ENCODE measurements at places on chromosomes 4 and X.

GRCh38 chrX:133542476-133542875, 127.2 kb upstream of the GPC4 start:
- DNase-seq, result peak; percentile 54

DNA sequence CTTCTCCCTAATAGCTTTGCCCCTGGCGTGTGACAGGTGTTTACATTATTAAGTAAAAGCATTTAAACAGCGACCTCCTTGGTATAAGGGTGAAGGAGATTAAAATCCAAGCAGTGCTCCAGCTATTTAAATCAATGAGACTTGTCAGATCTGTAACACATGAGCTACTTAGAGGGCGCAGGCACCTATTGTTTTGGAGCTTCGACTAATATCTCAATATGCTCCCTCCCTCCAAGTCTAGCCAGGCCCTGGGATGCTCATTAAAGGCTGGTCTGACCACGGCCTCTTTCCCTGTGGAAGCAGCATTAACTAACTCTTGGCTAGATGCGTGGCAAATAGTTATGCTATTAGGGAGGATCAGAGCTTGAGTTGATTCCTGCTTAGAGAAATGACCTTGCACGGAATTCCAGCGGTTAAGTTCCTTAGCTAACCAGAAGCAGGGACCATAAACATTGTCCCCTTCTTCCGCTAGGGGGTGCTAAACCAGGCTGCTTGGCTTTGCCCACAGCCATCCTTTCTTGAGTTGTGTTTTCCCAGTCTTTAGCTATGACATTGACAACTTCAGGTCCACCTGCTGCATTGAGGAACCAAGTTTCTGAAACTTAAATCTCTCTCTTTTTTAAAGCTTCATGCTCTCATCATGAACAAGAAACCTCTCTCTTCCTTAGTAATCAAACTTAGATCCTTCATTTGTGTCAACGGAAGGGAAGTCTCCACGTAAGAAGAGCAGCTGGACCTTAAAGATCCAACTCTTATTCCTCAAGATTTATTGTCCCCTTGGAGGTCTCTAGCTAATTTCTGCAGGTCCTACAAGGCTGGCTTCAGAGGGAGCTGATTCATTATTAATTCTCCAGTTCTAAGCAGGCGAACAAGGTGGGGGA, 80.7 kb upstream of the IGFBP7 start:
- peak; percentile 25 for DNase-seq

GRCh38 chrX:40759374-40759773, 24.0 kb upstream of the MED14 start:
- no peak for DNase-seq

DNA sequence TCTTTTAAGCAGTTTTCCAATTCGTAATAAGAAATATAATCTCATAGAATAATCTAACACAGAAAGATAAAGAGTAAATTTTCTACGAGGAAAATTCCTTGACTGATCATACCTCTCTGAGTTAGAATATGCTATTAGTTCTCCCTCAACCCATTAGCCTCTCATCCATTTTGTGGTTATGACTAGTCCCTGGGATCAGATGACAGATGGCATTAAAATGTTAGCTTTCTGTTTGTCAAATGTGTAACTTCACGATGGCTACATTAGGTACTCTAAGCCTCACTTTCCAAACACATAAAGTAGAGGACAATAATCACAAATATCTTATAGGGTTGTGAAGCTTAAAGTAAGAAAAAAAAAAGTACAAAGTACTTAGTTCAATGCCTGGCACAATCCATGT, 112.2 kb downstream of the ZAR1 start:
- peak; percentile 71 for DNase-seq

DNA sequence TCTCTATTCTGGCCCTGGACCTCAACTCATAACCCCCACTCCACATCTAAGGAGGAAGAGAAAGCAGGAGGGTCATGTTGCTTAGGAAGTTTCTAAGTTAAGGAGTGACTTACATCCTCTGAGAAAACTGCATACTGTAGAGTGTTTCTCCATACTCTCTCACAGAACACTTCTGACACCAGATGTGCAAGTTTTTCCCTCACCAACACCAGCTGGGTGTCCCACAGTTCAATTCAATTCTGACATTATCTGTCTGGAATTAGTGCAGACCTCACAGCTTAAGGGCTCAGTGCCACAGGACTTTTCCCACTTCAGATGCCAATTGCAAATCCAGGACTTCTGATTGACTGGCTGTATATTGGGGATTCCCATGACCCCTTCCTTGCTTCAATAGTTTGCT, 89.0 kb upstream of the SFRP2 start:
- no peak for DNase-seq

DNA sequence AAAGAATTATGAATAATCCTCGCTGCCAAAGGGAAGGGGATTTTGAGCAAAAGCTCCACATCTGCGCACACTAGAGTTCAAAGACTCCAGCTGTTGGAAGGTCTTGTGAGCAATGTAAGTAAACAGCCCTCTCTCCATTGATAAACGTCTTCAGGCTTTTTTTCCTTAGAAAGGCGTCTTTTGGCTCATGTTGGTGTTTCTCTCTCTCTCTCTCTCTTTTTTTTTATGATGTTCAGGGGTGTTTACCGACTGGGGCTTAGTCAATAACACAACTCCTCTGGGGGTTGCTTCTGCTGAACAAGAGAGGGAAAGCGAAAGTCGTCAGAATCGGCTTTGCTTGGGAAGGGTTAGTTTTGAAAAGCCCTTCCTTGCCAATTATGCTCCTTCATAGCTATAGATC, 53.2 kb upstream of the C1QTNF7 start:
- DNase-seq, result no peak

GRCh38 chrX:55638933-55639332, 15.7 kb downstream of the FOXR2 start:
- DNase-seq, result no peak

- no peak for DNase-seq
These were observed 38.3 kb downstream of the ARAP2 start for GRCh38 chr4:36206012-36206411.

GRCh38 chrX:1442016-1442665, 10.6 kb downstream of the ASMTL start:
- DNase-seq, result no peak

DNA sequence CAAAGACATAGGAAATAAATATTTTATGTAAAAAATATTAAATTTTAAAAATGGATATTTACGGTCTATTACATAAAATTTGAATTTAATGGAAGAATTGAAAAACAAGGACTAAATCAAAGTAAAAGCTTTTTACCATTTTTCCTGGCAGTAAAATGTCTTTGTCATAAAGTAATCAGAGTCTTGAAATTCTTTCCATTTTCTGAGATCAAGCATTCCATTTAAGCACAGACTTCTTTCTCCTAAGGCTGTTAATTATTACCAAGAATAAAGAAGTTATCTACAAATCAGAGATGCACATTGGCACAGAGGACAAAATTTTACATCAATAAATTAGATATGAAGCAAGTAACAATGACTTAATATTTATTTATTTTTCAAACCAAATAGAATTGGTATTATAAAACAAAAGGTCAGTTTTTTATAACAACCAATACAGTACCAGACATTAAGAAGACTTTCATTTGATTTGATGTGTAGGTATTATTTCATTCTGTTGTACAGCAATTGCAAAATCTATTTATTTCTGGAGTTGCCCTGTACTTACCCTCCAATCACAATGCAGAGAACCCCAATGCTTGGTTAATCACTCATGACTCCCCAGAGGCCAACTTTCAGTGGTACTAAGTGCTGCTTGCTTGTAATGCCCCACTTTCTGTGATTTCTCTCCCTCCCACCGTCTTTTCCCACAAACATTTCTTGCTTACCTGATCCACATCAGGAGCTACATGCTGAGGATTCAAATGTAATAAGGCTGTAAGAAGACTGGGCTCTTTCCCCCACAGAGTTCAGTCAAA, 254.6 kb downstream of the GASK1B start:
- DNase-seq, result no peak

DNA sequence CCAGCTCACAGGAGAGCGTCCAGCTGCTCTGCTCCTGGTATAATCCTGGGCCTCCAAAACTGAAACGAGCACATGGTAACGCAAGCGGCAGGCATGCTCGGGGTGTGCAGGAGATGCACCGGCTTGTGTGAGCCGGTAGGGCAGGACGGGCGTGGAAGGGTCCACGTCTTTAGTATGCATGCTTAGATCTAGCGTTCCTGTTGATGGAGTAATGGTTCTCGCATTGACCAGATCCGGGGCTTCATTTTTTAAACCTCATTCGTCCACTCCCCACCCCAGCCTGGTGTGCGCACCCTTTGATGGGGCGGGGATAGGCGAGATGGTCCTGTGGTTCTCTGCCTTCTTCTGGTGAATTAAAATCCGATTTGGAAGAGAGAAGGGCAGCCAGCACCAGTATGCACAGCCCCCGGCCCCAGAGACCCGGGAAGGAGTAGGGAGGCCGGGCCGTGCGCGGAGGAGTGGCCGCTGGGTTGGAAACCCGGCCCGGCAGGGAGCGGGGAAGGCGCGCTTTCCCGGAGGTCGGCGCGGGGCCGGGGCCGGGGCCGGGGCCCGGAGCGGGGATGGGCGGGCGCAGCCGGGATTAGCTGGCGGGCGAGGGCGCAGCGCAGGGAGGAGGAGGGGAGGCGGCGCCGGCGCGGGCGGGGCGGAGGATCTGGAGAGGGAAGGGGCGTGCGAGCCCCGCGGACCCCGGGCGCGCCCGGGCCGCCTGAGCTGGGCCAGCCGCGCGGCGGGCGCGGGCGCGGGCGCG, 39.9 kb downstream of the FAM149A start:
- peak; percentile 50 for DNase-seq

DNA sequence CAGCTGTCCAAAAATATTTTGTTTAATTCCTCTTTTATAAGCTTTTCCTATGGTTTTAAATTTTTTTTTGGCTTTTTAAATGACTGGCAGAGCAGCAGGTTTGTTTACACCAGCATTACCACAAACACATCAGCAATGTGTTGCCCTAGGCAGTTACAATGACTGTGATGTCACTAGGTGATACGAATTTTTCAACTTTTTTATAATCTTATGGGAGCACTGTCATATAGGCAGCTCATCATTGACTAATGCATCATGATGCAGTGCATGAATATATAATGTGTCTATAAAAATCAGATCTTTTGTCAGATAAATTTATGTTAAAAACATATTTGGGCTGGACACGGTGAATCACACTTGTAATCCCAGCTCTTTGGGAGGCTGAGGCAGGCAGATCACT, 231.6 kb upstream of the SLIT2 start:
- DNase-seq, result no peak

DNA sequence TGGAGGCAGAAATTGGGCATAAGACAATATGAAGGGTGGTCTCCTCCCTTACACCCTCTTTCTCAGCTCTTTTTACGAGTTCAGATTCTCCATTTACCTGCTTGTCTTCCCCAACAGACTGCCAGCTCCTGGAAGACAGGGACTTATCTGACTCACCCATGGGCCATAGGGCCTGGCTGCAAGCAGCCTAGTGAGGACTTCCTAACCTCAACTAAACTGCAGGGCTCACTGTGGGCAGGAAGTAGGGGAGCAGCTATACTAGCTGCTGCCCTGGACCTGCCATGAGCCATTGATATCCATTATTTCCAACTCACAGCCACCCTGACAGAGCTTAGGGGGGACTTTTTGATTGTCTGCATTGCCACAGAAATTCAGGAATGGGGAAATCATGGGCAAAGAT, 11.5 kb upstream of the ZNF718 start:
- no peak for DNase-seq

- DNase-seq, result peak; percentile 23
These were observed 6.4 kb downstream of the PPEF2 start for GRCh38 chr4:75895744-75896314.

DNA sequence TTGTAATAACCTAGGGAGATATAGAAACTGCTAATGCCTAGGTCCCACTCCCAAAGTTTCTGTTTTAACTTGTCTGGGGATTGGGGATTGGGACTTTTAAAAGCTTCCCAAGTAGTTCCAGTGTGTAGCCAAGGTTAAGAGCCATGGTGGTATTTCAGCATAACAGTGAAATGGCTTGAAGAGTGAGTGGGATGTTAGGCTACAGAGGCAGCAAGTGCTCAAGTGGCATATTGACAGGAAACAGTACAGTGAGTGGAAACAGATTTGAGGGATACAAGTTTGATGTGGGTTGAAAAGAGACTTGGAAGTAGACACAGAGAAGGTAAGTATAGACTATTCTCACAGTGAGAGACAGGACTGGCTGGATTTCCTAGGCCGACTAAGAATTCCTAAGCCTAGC, 217.6 kb upstream of the CNKSR2 start:
- DNase-seq, result no peak

DNA sequence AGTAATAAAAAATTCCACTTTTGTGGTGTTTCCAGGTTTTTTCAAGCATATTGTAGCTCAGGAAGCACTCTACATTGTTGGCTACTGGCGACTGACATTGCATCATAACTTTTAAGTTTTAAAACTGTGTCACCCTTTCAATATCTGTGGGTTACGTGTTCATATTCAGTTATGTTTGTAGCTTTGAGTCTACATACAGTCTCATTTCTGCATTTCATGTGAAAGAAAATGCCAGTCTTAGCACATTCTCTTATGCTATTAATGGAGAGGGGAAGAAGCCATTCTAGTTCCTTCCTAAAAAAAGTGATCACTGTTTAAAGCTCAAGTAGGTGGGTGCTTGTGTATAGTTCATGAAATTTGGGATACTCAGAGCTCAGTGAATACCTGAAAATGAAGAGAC, 38.1 kb downstream of the DIAPH2 start:
- no peak for DNase-seq
